GM06990 (cell line): ENCODE measurements at places on chromosomes 5 and 9.

DNA sequence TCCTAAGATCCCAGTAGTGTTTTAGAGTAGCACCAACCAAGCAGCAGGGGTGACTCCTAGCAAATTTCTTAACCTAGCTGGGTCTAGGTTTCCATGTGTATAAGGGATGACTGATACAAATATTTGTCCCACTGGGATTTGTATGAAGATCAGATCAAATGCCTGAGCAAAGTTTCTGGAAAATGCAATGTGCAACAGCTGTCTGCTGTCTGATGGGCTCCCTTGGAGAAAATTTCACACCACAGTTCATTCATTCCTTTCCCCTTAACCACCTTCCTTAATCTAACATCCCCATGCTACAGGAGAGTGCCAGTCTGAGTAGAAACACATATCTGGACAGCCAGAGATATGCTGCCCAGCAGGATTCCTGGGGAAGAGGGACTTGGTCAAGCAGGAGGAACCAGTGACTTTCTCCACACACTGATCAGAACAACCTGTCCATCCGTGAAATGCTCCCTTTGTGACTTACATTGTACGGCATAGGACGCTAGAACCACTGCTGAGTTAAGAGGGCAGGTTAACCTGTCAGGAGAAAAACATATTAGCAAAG is 53.3 kb downstream of the PTPN3 start:
- DNase-seq: no peak

GRCh38 chr9:80934095-80934494 is 755.3 kb downstream of the TLE1 start:
- DNase-seq: no peak

GRCh38 chr5:35823347-35824098 is 33.2 kb upstream of the IL7R start:
- no peak for DNase-seq

GRCh38 chr5:36655161-36655560 is 48.8 kb downstream of the SLC1A3 start:
- no peak for DNase-seq

- no peak for DNase-seq
Observed at GRCh38 chr5:38968665-38969064, 105.5 kb downstream of the RICTOR start.

DNA sequence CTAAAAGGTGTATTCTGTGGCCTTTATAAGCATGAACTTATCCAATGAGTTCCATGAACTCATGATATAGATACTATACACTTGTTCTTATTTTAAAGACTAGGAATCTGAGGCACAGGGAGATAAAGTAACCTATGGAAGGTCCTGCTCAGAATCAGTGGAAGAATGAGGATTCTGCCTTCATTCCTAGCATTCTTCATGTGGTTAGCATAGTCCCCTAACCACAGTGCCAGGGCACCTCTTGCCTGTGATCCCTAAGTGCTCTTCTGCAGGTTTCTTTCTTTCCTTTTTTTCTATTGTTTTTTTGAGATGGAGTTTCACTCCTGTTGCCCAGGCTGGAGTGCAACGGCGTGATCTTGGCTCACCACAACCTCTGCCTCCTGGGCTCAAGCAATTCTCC is 174.1 kb downstream of the C9orf152 start:
- no peak for DNase-seq

GRCh38 chr9:133971981-133972941 is 19.9 kb downstream of the VAV2 start:
- DNase-seq: no peak

DNA sequence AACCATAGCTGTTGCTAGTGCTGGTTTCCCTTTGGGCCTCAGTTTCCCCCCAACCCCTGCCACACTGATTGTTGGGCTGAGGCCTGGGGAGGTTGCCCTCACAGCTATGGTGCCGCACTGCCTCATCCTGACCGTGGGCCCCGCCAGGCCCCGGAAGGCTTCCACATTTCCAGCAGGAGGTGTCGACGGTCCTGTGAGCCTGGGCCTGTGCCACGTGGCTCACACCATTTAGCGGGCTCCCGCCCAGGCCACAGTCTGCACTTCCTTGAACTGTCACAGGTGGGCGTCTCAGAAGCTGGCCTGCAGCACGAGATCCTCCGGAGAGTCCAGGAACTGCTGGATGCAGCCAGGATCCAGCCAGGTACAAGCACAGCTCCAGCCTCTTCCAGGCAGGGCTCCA is 45.7 kb downstream of the LRSAM1 start:
- no peak for DNase-seq

- no peak for DNase-seq
Observed at GRCh38 chr5:137341831-137342230, 157.3 kb downstream of the SPOCK1 start.

DNA sequence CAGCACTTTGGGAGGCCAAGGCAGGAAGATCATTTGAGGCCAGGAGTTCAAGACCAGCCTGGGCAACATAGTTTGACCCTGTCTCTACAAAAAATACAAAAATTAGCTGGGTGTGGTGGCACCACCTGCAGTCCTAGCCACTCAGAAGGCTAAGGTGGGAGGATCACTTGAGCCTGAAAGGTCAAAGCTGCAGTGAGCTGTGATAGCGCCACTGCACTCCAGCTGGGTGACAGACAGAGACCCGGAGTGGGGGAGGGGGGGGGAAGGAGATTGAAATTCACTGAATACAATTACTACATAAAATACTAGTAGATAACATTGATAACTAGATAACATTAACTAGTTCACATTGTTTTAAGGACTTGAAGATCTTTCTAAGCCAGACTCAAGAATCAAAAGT is 345.6 kb downstream of the BNC2 start:
- no peak for DNase-seq

DNA sequence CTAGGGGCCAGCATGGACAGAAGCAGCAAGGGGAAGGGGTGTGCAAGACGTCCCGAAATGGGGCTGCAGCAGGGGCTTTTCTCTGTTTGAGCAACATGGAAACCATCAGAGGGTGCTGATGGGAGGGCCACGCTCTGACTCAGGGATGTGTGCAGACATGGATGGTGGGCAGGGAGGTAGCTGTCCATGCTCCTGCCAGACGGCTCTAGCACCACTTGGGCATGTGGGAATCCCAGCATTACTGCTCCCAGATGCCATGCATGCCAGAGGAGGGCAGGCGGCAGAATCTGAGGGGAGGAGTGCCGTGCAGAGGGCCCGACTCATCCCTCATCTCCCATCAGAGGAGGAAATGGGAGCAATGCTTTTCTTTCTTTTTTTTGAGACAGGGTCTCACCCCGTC is 45.6 kb upstream of the SLC25A51 start:
- no peak for DNase-seq

DNA sequence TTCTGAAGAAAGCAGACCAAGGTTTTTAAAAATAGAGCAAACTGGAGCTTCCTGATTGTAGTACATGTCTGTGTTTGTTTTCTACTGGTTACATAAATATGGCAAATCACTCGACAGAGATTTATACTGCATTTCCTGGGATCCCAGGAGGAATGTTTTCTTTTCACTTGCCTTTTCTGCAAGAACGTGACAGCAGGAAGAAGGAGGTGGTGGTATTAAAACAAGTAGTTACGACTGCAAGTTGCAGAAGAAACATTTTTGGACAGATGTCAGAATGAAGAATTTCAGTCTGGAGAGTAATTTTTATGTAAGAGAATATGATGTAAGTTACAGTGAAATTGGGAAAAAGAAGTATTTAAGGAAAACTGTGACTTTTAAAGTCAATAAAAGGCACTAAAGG is 253.7 kb upstream of the NFIL3 start:
- no peak for DNase-seq

DNA sequence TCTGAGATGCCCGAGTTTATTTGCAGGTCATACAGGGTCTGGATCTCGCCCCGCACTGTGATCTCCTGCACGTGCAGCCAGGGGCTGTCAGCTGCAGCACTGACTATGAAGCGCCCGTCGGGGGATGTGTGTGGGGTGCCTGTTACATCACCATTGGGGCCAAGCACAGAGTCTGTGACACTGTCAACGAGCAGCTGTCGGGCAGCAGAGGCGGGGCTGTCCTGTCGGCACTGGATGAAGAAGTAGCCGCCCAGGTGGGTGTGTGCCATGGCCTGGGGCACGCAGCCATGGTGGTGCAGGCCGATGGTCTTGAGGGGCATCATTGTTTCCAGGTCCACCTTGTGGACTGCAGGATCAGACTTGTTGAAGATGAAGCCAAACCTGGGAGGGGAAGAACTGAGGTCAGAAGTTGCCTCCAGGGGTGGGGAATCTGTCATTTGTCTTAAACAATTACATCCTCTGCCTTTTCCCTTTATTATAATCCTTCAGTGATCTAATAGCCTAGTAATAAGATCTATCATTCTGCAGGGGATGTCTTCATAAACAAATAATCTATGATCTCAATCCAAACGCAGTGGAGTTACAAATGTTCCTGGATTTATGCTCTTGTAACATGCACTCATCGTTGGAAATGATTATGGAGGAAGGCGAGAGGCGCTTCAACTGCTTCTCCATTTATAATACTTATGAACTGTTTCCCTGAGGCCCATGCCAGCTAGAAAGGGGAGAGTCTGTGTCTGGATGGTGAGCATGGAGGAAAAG is 147.8 kb downstream of the HSPA4 start:
- DNase-seq: no peak

GRCh38 chr9:131140550-131140949 is 15.2 kb downstream of the NUP214 start:
- no peak for DNase-seq

DNA sequence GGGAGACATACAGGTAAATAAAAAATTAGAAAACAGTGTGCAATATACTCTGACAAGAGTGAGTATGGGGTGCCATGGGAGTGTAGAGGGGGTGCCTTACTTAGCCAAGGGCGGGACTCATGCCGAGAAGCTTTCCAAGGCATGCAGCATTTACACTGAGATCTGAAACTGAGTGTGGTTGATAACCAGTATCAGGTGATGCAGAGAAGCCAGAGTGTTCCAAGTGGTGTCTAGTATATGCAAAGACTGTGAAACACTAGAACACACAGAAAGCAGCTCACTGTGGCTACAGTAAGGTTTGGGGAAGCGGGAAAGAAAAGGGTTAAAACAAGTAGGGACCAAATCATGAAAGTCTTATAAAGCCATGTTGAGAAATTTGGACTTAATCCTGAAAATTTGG is 30.5 kb upstream of the ERBIN start:
- no peak for DNase-seq

- no peak for DNase-seq
Observed at GRCh38 chr5:40689438-40689837, 9.7 kb downstream of the PTGER4 start.

- DNase-seq: no peak
Observed at GRCh38 chr9:37348917-37349316, 73.6 kb upstream of the GRHPR start.

DNA sequence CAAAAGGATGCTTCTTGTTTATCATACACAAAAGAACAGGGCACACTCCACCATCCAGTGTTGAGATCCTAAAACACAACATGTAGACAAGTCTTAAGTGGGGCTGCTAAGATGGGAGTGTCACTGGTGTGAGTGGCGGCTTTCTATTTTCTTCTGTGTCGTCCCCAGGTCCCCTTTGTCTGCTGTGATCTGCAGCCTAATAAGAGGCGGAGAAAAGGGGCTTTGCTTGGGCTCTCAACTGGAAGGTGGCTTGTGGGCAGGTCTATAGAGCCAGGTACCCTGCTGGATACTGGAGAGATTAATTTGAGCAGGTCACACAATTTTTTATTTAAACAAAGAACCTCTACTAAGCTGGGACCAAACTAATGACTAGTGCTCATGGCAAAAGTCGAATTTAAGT is 126.1 kb upstream of the SAP30L start:
- DNase-seq: no peak

DNA sequence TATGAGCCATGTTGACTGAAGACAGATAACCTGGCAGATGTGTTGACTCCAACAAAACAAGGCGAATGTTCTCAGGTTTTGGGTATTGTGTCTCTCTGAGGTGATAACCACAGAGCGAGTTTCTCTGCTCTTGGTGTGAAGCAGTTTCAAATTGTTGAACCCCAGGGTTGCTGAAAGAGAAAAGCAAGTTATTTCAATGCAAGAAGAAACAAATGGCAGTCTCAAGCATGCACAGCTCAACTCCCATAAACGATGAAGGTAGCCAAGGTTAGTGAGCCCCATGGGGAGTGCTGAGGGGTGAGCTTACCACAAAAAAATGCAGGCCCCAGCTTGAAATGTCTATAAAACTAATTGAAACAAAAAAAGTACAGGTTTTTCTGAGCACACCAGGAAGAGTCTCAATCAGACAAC is 220.8 kb upstream of the DAPK1 start:
- no peak for DNase-seq

GRCh38 chr5:138844812-138845513 is 30.2 kb downstream of the LRRTM2 start:
- DNase-seq: no peak

DNA sequence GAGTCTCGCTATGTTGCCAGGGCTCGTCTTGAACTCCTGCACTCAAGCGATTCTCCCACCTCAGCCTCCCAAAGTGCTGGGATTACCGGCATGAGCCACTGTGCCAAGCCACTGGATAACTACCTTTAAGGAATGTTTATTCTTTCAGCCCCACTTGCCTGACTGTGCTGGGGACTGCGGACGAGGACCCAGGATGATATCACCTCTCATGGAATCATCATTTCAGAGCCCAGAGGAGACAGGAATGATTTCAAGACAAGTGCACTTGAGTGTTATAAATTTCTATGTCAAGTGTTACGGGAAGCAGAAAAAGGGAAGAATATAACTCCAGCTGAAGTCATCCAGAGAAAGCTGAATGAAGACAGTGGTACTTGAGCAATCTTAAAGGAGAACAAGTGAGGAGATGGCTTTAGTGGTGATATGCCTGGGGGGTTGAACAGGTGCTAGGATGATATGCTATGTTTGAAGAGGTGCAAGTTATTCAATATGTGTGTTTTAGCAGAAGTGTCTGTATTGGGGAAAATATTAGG is 109.3 kb downstream of the DCP2 start:
- DNase-seq: no peak

DNA sequence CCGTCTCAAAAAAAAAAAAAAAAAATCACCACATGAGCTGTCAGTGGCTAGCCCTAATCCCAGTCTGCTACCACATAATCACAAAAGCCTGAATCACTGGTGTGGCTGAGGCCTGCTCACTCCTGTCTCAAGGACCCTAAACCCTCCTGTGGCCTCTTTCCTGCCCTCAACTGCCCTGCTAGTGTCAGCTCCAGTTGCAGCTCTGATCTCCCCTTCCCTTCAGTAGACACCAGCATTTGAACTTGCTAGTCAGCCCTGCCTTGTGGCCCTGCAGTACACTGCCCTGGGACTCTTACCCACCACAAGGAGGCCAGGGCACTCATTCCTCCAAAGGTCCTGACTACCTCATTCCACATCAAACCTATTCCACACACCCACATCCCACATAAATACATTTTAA is 9.5 kb upstream of the P4HA2 start:
- no peak for DNase-seq

- no peak for DNase-seq
Observed at GRCh38 chr5:137560420-137560819, 61.3 kb upstream of the SPOCK1 start.

DNA sequence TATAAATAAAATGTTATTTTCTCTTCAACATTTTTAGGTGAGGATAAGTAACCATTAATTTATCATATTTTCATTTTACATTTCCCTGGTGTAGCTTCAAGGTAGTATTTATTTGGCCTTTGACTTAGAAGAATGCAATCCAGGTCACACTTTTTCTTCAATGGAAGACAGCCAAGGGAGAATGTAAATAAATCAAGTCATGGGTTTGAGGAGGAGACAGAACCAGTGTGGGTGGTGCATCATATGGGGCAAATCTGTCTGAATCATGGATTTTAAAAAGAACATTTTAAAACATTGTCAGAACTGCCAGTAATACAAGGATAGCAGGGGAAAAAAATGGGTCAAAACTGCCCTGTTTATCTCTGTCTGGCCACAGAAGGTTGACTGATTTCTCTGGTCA is 229.5 kb downstream of the FAM114A2 start:
- DNase-seq: no peak

GRCh38 chr9:19931098-19931890 is 142.5 kb upstream of the SLC24A2 start:
- DNase-seq: no peak

- no peak for DNase-seq
Observed at GRCh38 chr5:3225201-3225960, 370.3 kb upstream of the IRX1 start.
